ENCODE measurements at places on chromosomes 1 and 21.

DNA sequence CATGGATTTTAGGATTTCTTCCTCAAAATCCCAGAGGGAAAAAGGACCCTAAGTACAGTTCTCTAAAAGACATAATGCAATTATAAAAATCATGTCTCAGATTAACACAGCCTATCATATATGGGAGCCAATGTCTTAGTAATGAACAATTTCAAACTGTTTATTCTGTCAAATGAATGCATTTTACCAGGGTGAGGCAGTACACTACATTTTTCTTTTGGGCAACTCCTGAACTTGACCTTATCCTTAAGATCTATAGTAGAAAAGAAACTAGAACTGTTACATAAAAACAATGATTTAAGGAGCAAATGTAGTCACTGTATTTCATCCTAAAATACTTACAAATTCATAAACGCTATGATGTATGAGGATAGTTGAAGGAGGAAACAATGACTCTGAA lies 226.3 kb upstream of the B3GALT2 start:
- DNase-seq, result no peak

DNA sequence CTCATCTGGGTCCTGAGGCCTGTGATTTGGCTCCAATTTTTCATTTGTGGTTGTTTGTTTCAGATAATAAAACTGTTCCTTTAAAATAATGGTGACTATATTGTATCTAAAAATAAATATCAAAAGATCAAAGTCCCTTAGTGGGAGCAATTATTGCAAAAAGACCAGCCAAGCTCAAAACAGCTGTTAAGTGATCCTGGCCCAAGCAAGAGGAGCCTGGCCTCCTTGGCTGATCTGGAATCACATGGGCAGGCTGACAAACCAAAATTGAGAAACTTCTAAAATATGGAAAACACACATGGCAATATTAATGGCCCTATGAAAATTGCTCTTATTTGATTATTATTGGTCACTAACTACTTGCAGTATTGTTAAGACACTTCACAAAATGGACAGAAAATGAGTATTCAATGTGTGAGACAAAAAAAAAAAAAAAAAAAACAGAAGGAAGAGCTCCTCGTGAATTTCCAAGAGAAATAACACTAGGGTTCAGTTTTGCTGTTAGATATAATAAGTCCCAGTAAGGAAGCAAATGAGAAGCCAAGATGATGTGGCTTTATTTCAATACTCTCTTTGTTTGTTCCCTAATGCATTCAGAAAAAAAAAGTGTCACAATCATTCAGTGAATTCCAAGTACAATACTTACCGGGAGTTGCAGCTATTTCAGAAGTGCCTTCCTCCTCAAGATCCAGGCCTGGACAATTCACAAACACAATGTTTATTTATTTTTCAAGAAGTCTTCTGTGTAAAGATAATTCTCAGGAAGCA lies 105.1 kb downstream of the SEC16B start:
- DNase-seq, result no peak

DNA sequence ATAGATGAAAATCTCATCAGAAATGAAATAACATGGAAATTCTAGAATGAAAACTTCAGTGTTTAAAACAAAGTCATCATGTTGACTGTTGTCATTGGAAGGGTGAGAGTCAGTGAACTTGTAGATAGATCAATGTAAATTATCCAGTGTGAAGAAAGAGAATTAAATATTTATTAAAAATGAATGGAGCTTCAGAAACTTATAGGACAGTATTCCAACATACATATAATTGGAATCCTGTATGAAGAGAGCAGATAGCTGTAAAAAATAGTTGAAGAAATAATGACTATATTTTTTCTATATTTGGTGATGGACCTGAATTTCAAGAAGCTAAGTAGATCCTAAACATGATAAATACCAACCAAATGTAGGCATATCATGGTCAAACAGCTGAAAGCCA lies 60.0 kb downstream of the MAN1A2 start:
- no peak for DNase-seq

DNA sequence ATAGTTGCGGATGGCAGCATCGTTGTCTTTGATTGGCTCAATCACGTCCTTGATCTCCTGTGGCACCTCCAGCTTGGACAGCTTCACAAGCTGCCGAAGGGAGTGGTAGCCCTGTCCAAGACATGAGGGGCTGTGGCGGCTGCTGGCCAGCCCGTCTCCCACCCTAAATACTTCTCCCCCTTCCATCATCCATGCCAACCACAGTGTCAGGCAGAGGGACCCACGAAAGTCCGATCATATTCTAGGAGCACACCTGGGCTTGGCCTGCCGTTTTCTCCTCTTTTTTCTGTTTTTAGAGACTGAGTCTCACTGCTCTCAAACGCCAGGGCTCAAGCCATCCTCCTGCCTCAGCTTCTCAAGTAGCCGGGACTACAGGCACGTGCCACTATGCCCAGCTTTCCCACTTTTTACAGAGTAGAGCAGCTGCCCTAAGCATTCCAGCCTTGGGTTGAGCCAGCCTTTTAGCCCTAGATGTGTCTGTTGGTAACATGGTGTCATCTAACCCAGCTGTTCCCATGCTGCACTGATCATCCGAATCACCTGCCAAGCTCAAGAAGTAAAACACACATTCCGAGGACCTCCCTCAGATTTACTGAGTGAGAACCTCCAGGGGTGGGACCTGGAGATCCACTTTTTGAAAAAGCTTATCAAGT lies 10.4 kb downstream of the MTHFR start:
- DNase-seq, result no peak

- DNase-seq, result no peak
These were observed 3.4 kb downstream of the NLRP3 start for GRCh38 chr1:247419336-247419735.

- no peak for DNase-seq
These were observed 1577.9 kb downstream of the PLA2G4A start for GRCh38 chr1:188406636-188407035.

GRCh38 chr1:211557894-211558625 lies 20.9 kb downstream of the SLC30A1 start:
- DNase-seq, result no peak

GRCh38 chr1:219666242-219666641 lies 53.3 kb upstream of the ZC3H11B start:
- no peak for DNase-seq

DNA sequence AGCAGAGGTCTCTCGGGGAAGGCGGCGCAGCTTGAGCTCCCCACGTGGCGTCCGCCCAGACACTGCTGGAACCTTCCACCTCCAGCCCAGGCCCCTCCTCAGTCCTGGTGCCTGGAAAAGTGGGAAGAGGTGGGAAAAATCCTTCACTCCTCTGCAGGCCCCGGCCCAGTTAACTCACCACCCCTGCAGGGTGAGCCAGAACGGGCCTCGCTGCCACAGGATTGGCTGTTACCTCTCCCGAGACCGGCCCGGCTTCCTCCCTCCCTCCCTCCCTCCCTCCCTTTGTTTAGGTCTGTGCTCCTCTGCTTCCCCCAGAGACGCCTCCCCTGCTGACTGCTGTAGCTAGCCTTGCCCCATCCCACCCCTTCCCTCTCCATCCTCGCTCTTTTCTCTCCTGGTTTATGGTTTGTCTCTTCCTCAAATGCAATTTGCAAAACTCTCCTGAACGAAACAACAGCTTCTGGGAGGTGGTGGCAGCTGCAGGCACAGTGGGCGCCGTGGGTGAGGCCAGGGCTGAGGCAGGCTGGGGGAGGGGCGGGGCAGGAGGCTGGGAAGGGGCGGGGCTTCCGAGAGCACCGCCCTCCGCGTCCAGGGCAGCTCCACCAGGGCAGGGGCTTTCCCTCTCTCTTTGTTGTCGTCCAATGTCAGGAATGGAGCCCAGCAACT lies 6.5 kb downstream of the CAPN9 start:
- no peak for DNase-seq

- DNase-seq, result no peak
These were observed 194.0 kb downstream of the NRIP1 start for GRCh38 chr21:14870853-14871149.

- DNase-seq, result no peak
These were observed 60.8 kb downstream of the BCAR3 start for GRCh38 chr1:93620841-93621210.

DNA sequence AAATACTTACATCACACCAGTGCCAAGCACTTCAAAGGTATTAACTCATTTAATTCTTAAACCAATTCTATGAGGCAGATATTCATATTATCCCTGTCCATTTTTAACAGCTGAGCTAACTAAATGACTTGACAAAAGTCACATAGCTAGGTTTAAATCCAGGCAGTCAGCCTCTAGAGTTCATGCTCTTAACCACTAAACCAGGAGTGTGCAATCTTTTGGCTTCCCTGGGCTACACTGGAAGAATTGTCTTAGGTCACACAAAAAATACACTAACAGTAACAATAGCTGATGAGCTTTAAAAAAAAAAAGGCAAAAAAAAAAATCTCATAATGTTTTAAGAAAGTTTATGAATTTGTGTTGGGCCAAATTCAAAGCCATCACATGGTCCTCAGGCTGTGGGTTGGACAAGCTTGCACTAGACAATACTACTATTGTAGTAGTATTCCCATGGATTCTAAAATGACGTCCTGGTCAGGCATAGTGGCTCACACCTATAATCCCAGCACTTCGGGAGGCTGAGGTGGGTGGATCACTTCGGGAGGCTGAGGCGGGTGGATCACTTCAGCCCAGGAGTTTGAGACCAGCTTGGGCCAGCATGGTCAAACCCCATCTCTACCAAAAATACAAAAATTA lies 10.0 kb downstream of the UBR4 start:
- DNase-seq, result no peak

- DNase-seq, result no peak
These were observed 1.7 kb downstream of the GABPB2 start for GRCh38 chr1:151072224-151072623.

DNA sequence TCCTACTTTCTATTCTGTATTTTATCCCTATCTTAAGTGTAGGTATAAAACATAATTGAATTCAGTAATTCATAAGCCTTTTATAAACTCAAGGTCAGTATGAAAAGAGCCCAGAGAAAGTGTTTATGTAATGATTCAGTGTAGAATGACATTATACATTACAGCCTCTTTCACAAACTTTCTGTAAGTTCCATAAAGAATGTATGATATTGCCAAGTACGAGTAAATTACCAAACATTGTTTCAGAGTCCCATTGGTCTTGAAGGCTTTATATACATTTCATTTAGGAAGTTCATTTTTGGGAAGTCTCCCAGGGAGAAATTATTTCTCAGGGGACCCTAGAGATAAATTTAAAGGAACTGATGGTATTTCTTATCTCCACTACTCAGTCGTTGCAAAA lies 37.8 kb upstream of the VAMP3 start:
- no peak for DNase-seq

DNA sequence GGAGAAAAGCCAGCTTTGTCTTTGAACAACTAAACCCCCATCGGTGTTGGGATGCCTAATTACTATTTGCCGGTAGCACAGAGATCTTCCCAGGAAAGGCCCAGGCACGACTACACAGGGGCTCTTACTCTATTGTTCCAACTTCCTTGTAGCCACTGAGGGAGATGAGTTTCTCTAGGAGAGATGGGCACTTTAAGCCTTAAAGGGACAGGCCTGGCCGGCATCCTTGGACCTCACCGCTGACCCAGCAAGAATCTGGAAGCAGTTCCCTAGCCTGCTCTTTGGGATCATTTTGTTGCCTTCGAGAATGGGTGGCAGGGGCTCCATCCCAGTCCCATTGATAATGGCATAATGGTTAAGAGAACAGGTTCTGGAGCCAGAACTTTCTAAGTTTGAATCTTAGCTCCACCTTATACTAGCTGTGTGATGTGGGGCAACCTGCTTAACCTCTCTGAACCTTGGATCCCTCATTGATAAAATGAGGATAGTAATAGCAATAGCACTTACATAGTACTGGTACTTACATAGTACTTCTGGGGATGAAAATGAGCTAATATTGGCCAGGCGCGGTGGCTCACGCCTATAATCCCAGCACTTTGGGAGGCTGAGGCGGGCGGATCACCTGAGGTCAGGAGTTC lies 239.1 kb upstream of the TMEM51 start:
- no peak for DNase-seq

- no peak for DNase-seq
These were observed 11.0 kb upstream of the LMX1A start for GRCh38 chr1:165367375-165367993.

GRCh38 chr1:43805340-43805739 lies 98.0 kb downstream of the ST3GAL3 start:
- no peak for DNase-seq

DNA sequence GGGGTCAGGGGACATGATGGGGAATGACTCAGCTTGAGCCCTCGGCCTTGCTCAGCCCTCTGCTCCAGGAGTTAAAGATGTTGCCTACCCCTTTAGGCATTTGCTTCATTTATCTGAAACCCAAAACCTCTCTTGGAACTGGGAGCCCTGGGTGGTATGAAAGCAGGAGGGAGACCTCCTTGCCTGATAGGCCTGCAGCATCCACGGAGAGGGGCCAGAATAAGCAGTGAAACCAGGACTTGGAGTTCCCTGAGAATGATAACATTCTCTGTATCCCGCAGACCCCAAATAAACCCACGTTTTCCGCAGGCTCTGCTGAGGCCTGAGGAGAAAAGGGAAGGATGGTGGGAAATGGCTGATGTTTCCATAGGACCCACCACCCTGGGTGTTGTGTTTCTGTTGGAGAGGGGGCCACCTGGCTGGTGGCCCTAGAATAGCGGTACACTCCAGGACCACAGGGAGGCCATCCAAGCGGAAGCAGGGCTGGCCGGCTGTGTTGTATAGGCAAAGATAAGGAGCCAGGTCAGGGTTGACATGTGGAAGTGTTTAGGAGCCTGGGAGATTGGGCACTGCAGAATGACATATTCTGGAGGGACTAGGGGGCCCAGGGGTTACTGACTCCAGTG lies 77.4 kb downstream of the FOXD2 start:
- no peak for DNase-seq

DNA sequence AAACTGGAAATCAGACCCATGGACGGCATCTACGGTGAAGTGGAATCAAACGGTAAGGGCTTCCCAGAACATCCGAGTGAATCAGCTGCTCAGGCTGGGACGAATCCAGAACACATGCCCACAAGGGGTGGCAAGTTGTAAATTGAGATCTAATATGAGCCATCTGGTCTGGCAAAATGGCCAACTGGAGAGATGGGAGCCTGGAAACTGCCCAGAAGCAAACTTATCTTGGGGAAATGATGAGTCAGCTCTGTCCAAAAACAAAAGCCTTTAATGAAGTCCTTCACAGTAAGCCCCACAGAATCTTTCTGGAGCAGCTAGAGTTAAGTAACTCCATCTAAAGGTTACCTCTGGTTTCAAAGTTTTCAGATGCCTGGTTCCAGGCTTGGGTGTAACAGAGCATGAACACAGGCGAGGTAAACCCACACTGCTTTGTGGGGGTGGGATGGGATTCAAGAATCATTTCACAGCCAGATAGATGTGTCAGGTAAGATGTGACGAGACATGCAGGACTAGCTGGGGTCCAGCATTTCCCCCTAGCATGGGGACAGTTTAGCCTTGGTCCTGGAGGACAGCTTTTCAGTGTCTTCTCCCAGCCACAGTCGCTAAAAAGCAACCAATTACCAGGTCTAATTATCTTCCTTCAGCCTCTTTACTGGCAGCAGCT lies 10.5 kb upstream of the SRP9 start:
- DNase-seq, result no peak

- DNase-seq, result no peak
These were observed 5.3 kb downstream of the ATP8B2 start for GRCh38 chr1:154330669-154331068.
